Colonic mucosa (tissue), 4 donors: ENCODE measurements at places on chromosomes 4 and X. TPM values are rescaled to one million over a fixed set of nuclear protein-coding genes. Genes with fewer than 3 reads are reported as not detected.

- no peak for DNase-seq
Measured at GRCh38 chrX:150409486-150409885, 46.4 kb downstream of the MAMLD1 start.

Gene NALF2
- 0.66 TPM for total RNA-seq

GRCh38 chr4:77454858-77455257 is 150.8 kb upstream of the CXCL13 start:
- DNase-seq, result no peak

DNA sequence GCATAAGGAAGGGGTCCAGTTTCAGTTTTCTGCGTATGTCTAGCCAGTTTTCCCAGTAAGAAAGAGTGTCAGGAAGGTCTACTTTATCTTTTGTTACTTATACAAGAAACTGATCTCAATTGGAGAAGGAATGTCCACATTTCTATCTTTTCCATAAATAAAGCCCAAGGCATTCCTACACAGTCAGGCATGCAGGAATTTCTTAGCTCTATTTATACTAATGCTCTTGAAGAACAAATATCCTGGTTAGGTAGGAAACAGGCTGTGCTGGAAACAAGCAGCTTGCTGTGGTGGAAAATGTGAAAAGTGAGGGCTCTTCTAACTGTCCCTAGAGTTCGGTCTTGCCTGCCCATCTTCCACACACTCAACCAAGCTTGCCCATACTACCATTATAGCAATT is 37.9 kb upstream of the PITX2 start:
- DNase-seq, result no peak
